ENCODE measurements at places on chromosomes 5 and 9.

DNA sequence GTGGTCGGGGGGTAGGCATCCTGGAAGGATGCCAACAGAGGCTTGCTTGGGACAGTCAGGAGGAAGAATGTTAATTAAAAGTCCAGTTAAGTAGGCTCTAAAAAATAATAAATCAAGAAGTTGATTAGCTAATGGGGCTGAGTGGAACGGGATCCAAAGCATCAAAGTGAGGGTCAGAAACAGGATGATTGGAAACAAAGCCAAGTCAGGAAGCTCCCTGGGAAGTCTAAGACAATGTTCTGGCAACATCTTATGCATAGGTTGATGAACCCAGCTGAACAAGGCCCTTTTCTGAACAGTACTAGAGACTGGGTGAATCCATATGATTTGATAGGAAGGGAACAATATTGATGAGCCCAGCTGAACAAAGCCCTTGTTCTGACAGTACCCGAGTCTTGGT, 50.2 kb upstream of the STARD4 start:
- no peak for DNase-seq

DNA sequence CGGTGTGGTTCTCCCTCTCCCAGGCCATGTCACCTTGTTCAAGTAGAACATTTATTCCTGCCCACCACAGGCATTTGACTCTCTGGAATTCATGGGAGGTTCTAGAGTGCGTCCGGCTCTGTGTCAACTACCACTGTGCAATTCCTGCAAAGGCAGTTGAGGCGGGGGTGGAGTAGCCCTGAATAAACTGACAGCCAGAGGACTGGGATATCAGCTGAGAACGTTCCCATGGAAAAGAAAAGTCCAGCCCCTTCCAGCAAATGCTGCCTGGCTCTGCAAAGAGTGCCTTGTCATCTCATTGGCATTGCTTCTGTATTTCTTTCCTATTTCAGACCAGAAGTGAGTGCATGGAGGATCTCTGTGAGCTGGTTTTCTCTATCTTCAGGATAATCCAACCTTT, 18.9 kb upstream of the MEGF9 start:
- peak; percentile 57 for DNase-seq

- peak; percentile 50 for DNase-seq
Observed at GRCh38 chr5:153147891-153148623, 342.4 kb upstream of the GRIA1 start.

DNA sequence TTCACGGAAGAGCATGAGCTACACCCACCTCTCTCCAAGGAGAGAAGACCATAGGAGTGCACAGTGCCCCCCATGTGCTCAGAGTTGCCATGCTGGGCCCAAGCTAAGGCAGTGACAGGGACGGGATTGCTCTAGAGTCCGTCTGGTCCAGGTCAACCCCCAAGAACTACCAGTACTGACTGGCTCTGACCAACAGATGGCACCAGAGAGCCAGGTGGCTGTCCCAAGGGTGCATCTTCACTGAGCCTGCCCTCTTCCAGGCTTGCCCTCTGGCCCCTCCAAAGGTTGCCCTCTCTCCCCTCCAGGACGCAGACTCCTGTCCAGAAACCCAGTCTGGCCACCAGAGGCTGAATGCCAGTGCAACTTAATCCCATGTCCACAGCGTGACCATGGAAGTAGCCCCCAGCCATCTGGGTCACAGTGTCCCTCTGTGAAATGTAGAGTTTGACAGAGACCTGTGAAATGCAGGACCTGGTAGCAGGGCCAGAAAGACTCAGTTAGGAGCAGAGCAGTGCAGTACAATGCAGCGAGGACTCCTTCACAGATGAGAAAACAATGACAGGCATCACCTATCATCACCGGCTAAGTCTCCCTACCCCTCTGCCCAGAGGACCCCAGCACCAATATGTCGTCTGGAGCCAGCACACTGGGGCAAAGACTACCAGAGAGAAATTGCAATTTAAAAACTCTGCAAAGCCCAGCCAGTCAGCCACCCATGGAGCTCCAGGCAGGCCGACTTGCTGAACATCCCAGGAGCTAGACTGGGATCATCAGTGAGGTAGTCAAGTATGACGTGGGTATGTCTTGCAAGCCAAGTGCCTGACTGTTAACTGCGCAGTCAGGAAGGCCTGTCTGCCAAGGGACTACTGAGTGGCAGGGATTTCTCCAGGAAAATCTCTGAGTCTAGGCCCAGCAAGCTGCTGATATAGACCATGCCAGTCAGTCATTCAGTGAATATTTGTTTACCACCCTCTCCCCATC, 7.7 kb upstream of the SKP1 start:
- peak; percentile 59 for DNase-seq

DNA sequence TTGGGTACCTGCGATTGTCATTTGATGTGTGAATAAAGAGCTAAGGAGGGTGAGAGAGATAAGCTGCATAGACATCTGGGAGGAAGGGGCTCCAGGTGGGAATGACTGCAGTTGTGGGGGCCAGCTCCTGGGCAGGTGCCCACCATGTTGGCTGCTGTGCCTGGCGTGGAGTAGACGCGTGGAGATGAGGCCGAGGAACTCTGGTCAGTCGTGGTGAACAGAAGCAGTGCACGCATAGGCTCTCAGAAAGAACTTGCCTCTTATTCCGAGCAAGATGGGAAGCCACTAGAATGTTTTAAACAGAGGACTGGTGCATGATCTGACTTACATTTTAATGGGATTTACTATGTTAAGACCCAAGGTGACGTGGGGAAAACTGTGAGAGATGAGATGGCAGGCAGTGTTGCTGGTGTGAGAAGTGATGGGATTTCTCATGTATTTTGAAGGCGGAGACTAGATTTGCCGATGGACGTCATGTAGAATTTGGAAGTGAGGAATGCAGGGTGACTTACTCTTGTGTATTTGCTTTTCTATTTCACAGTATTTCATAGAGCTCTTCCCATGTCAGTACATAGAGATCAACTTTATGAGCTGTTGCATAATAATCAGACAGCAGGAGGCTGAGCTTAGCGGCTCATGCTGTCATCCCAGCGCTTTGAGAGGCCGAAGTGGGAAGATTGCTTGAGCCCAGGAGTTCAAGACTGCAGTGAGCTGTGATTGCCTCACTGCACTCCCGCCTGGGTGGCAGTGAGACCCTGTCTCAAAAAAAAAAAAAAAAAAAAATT, 71.1 kb downstream of the EHMT1 start:
- DNase-seq, result peak; percentile 49

GRCh38 chr9:137365056-137365455, 57.9 kb downstream of the EXD3 start:
- DNase-seq, result no peak

DNA sequence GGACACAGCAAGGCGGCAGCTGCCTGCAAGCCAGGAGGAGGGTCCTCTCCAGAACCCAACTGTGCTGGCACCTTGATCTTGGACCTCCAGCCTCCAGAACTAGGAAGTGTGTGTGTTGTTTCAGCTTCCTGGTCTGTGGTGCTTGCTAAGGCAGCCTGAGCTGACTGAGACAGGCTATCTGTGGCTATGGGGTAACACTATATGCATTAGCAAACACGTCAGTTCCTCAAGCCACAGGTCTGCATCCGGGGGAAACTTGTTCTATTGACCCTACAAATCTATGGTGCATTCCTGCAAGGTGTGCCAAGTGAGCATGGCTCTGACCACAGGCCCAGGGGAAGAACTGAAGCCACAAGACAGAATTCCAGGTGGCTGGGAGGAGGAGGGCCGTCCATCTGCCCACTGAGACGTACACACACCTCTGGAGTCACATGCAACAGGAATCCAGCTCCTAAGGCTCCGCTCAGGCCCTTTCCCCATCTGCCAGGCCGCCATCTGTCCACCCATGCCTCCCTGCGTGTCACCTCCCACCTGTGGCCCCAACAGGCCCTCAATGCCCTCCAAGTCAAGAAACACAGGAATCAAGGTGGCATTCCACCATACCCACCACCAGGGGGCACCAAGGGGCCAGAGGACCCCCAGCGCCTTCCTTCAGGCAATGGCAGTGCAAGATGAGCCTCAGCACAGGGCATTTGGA, 174.9 kb downstream of the ROR2 start:
- DNase-seq, result peak; percentile 55

DNA sequence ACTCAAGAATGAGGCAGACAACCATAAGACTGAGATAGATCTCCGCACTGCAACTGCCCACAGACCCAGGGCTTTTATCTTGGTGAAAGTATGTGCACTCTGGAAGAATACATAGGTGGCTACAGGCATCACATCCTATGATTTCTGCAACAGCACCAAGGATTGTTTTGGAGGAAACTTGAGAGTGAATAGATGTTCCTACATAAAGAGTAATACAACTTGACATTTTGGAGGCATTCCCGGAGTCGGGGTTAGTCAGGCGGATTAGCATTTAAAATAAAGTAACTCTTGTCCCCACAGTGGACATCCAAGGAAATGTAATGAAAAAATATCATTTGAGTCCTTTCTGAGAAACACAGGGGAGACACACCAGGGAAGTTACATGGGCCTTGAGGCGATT, 26.7 kb downstream of the TMEM174 start:
- no peak for DNase-seq

DNA sequence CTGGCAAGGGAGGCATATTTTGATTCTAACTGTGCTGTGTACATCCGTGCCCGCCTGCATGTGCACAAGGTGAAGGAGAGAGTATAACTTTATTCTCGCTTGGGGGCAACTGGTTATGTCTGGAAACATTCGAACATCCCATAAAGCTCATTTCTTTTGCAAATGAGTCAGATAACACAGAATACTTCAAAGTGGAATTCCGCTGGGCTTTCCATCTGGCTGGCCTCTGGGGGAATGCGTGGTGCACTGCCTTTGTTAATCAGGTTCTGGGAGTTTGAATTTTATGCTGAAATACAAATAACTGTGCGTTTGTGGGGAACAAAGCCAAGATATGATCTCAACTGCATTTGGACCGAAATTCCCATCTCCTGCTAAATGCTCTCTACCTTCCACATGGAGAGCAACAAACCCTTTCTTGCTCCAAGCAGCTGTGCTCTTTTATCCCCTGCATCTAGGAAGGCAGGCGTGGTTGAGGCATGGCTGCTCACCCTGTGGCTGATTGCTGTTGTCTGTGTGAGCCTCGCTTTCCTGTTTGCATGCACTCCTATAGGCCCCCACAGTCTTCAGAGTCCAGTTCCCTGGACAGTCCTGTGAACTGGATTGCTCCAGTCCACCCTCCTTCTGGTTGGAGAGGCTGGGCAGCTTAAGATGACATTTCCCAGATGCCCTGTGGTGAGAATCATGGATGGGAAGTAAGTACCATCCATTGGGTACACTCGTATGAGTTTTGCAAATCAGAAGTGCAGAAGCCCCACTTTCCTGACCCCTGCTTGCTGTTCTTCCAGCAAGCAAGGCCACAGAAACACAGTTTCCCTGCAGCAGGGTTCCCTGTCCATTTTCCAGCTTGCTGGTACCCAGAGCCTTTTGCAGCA, 82.9 kb upstream of the ALDH1B1 start:
- peak; percentile 47 for DNase-seq

GRCh38 chr9:27659571-27659970, 86.3 kb upstream of the C9orf72 start:
- no peak for DNase-seq

DNA sequence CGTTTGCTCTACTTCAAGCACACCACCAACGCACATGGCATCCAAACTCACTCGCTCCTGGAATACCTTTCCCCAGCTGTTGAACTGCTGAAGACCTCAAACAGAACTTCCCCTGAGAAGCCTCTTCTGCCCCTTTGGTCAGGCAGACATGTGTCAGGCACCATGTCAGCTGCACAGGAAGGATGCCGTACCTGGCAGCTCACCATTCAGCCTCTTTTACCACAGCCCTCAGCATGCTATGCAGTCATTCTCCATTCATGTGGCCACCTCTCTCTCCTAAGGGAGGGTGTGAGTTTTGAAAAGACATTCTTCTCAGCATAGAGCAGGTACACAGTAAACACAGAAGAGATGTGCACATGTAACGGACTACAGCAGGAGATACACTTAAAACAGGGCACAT, 14.2 kb downstream of the IL4 start:
- no peak for DNase-seq

GRCh38 chr9:124354346-124355038, 60.8 kb downstream of the PSMB7 start:
- no peak for DNase-seq

DNA sequence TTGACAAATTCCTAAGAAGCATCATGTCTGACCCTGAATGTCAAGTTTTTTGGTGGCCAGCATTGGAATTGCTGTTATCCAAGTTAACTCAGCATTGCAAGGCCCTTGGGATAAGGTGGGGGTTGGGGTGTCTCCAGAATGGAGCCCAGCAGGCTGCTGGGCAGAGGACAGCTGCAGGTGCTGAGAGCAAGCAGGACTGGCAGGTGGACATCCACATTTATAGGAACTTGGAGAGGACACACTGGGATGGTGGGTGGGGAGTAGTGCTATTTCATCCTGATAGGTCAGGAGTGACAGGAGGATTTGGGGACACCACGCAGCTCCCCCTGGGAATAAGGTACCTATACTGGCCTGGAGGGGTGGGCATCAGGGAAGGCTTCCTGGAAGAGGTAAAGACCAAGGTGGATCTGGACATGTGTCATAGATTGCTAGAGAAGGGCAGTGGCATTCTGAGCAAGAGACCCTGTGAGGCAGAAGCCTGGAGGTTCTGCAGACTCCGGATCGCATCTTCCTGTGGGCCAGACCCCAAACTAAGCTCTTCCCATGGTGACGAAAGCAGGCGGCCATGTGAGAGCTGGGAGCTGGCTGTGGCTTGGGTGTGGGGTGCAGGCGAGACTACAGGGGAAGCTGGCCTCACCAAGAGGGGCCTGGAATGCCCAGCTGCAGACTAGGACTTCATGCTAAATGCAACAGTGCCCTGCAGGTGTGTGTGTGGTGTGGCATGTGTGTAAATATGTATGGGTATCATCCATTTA, 148.1 kb downstream of the RGS3 start:
- DNase-seq, result no peak

- DNase-seq, result peak; percentile 32
Observed at GRCh38 chr5:43294226-43294625, 19.0 kb downstream of the HMGCS1 start.

- no peak for DNase-seq
Observed at GRCh38 chr5:65184780-65185179, 296.9 kb downstream of the ADAMTS6 start.

DNA sequence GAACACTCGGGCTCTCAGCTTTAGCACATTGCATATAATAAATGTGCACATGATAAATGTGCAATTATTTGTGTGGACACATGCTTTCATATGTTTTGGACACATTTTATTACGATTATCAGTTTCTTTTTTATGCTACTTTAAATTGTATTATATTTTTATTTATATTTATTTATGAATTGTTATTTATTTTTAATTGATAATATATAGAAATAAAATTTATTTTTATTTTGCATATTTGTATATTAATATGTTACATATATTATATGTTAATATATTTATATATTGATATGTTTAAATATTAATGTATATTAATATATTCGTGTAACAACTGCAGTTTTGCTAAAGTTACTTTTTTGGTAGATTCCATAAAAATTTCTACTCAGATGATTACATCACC, 454.8 kb upstream of the CDH10 start:
- DNase-seq, result no peak

GRCh38 chr9:134808447-134808792, 72.2 kb upstream of the FCN2 start:
- no peak for DNase-seq

DNA sequence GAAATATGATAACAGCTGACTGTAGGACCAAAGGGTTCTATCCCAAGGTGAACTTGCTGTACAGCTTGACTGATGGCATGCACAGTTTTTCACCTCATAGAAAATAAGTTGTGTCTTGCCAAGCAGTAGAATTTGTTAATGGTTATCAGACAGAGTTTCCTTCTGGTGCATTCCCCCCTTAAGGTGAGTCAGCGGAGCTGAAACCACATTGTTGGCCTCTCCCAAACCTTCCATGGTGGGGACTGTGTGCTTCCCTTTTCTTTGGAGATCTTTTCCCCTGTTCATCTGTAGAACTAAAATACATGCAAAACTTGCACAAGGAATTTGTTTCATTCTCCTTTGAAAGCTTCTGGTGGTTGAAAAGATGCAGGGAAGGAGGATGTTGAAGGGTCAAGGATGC, 179.8 kb downstream of the FGF1 start:
- DNase-seq, result peak; percentile 17

All from fibroblast of skin of back (primary cell).